CD4-positive, alpha-beta T cell treated with Interleukin-17A for 1 hour (primary cell): ENCODE measurements at places on chromosomes 11 and 22.

- DNase-seq = no peak
Observed at GRCh38 chr11:28834877-28835276, 726.7 kb downstream of the METTL15 start.

DNA sequence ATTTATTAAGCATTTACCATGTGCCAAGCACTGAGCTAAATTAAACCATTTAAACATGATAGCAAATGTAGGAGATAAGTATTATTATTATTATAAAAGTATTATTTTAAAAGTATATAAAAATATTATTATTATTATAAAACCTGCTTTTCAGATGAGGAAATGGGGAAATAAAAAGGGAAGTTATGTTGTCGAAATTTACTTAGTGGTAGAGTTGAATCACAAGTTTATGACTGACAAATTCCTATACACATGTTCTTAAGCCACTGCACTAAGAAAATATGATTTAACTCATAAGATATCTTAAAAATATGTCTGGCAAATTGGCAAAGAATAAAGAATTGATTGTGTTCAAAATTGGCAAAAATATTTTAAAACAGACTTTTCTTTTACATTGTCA, 53.8 kb downstream of the CASP12 start:
- no peak for DNase-seq

GRCh38 chr11:117195761-117196160, 3.4 kb upstream of the TAGLN start:
- no peak for DNase-seq

DNA sequence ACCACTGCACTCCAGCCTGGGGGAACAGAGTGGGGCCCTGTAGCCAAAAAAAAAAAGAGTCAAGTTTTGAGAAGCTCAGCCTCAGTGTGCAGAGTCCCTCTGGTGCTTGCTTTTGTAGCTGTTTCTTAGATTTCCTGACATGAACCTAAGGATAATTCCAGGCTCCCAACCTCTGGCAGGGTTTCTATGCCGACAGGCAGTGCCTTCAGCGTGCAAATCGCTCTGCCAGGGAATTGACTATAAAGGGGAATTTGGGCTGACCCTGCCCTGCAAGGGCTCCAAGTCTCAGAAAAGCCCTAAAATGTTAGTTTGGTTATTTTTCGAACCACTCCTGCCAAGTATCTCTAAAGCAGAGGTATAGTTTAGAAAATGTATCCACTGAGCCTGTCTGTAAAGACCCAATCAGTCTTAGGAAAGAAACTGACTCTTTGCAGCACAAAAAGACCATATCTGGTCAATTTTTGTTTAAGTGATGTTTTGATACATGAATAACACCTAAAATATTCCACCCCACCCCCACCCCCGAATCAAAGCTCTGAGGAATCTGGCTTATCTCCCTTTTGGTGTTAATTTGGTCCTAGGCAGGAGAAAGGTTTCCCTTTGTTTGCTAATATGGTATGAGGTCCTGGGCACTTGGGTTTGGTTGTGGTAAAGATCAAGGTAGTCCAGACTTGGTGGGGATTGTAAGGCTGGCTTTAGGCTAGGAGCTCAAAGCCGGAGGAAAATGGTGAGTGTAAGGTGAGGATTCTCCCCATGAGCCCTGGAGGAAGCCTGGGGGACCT, 49.7 kb downstream of the ANO1 start:
- DNase-seq = no peak

DNA sequence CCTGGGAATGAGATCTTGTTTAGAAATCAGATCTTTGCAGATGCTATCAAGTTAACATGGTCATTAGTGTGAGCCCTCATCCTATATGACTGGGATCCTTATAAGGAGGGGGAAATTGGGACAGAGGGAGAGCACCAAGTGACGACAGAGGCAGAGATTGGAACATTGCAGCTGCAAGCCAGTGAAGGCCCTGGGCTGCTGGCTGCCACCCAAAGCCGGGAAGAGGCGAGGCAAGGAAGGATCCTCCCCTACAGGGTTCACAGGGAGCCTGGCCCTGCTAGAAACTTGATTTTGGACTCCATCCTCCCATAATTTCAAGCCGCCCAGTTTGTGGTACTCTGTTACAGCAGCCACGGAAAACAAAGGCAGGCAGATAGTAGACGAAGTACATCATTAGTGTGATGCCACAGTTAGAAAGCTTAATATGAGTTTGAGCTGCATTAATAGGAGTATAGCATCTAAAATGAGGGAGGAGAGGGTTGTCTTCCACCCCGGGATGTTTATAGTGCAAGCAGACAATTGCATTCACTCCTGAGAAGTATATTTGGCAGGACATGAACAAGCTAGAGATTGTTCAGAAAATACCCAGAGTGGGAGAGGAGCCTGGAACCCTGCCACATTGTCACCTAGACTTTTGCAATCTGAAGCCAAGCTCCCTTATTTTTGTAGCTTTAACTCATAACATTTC, 56.8 kb upstream of the CLMP start:
- no peak for DNase-seq

GRCh38 chr11:73359930-73360742, 16.1 kb upstream of the RELT start:
- peak; percentile 34 for DNase-seq

GRCh38 chr11:65104628-65105027, 7.0 kb upstream of the TM7SF2 start:
- no peak for DNase-seq

DNA sequence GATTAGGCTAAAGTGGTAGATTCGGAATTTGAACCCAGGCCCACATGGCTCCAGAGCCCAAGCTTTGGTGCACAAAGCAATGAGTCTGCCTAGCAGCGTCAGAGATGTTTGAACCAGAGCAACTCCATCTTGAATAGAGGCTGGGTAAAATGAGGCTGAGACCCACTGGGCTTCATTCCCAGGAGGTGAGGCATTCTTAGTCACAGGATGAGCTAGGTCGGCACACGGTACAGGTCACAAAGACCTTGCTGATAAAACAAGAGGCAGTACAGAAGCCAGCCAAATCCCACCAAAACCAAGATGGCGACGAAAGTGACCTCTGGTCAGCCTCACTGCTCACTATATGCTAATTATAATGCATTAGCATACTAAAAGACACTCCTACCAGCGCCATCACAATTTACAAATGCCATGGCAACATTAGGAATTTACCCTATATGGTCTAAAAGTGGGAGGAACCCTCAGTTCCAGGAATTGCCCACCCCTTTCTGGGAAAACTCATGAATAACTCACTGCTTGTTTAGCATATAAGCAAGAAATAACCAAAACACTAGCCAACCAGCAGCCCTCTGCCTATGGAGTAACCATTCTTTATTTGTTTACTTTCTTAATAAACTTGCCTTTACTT, 40.3 kb upstream of the DAGLA start:
- DNase-seq = no peak
